ENCODE measurements at places on chromosomes 7 and 10.
A peak's percentile ranks its signal among the peaks of the same experiment; 100 is the strongest.

- no peak for DNase-seq
These were observed 33.2 kb downstream of the SPAM1 start for GRCh38 chr7:123958186-123958703.

DNA sequence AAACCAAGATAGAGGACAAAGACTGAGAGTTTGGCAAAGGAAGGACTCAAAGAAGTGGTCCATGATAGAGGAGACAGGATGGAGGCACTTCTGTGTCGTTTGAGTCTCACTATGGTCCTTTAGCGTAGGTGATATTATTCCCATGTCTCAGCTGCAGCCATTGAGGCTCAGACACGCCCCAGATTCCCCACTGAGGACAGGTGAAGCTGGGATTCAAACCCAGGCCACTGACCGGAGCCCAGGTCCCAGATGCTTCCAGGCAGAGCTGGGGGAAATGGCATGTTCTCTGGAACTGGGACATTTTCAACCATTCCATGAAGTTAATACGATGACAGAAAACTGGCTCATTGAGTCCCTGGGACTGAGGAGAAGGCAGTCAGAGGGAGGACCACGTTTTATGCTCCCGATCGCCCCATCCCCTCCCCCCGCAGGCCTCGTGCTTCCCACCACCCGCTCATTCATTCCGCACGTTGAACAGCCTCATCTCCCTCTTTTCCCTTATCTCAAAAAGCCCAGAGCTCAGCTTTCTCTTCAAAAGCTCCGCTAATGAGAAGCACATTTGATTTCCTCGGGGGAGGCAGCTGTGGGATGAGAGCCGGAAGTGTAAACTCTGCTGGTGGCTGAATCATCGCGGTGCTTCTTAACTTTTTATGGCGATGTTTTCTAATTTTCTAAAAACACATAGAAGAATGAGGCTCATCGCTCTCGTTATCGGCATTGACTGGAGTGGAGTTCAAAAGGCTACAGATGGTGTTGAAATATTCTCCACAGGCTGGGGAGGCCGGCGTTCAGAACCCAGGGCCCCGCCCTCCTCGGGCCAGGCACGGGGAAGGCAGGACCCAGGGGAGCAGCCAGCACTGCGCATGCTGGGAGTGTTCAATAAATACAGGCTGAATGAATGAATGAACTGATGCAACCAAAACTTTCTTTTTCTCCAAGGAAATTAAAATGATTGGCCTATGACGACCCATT is 64.0 kb downstream of the OAT start:
- peak; percentile 74 for DNase-seq

DNA sequence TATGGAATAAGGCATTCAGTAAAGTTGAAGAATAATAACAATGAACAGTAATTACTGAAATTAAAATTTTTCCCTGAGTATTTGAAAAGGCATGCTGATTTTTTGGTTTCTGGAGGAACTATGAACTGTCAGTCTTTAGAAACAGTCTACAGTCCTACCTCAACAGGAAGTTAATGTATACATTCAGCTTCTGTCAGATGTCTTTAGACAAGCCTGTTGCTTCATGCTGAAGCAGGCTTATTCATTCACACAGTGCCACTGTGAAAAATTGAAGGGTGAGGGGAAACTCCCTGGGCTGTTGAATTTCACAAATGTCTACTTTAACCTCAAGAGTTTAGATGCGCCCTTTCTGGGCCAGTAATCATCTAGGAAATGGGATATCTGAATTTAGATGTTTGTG is 3.5 kb downstream of the NRF1 start:
- no peak for DNase-seq

DNA sequence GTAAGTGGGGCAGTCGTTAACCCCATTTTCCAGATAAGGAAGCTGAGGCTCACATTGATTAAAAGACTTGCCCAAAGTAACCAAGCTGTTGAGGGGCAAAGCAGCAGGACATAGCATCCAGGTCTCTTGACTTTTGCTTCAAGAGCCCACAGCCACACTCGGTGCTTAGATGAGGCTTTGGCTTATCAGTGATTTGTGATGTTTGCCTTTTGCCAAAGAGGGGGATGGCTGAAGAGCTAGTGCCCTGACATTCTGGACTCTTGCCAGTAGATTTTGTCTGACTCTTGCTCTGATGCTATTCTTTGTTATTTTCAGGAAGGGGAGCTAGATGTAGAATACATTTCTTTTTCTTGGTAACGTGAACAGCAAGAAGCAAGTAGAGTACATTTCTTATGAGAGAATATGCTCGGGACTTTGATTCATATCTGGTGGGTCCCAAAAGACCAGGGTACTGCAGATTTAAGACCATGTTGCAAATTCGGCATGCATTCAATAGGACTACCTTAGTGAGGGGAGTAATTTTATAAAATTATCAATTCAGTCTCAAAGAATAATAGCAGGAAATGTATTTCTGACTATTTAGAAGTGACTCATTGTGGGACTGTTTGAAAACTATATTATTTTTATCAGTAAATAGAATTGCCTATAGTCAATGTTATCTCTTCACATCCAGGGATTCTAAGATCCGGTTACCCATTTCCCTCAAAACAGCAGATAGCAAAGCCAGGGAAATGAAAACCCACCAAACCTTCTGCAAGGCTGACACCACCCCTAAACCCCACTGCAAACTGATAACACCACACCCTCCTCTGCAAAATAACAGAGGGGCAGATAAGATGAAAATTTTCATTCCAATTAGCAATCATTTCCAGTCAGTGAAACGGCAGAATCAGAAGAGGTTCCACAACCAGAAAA is 180.0 kb upstream of the BMPER start:
- DNase-seq, result no peak

DNA sequence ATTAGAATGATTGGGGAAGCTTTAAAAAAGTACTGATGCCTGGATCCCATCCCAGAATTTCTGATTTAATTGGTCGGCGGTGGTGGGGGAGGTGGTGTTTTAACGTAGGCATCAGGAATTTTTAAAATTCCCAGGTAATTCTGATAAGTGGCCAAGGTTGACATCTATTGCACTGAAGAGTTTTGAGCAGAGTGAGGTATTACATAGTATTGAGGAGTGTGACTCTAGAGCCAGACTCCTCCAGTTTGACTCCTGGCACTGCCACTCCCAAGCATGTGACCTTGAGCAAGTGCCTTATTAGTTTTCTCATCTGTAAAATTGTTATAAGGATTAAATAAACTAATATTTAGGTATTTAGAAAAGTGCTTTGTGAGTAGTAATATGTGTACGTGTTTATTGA is 6.2 kb downstream of the PLEKHA1 start:
- DNase-seq, result no peak

GRCh38 chr7:131000873-131001272 is 266.9 kb upstream of the KLF14 start:
- DNase-seq, result no peak

- DNase-seq, result no peak
These were observed 44.7 kb upstream of the GPR26 start for GRCh38 chr10:123621492-123621891.

DNA sequence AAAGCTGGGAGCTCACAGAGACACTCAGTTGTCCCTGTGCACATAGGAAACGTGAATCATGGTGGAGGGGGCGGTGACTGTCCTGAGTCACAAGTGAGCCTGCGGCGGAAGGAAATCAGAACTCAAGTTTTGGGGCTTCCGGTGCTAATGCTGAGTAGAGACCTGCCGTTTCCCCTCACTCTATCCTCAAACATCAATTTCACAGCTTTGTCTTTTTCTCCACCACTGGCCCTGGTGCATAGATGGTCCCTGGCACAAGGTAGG is 21.9 kb downstream of the ADCYAP1R1 start:
- DNase-seq, result peak; percentile 17

- peak; percentile 62 for DNase-seq
These were observed 2.4 kb upstream of the EGR2 start for GRCh38 chr10:62818426-62819011.

DNA sequence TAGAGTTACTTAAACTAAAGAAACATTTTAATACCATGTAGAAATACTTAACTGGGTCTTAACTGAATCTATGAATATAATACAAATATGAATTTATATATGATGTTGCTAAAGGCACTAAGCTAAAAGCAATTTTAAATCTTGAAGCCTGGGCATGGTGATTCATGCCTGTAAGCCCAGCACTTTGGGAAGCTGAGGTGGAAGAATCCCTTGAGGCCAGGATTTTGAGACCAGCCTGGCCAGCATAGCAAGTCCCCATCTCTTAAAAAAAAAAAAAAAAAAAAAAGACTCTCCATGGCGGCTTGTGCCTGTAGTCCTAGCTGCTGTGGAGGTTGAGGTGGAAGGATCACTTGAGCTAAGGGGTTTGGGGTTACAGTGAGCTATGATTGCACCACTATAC is 95.3 kb downstream of the CCSER2 start:
- DNase-seq, result no peak
